K562 (cell line): ENCODE measurements at places on chromosomes 12 and 14.

DNA sequence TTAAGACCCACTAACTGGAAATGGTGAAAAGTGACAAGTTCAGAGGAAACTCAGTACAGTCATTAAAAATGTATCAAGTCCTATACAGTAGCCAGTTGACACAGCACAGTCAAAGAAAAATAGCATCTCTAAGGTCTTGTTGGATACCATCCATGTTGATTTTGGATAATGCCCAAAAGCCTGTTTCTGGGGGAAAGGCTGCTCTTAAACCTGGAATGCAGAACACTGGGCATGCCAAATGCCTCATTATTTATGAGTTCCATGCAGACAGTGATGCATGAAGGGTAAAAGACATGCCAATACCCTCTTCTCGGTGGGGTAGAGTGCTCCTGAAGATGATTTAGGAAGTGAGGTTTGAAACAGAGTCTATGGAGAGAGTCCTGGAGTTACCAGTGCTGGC is 29.6 kb downstream of the KCNK13 start:
- DNase-seq, result no peak

GRCh38 chr12:122909442-122910288 is 13.7 kb upstream of the VPS37B start:
- no peak for DNase-seq

GRCh38 chr12:124509676-124510300 is 57.6 kb downstream of the NCOR2 start:
- DNase-seq, result peak; percentile 61

- DNase-seq, result no peak
Observed at GRCh38 chr14:68282479-68283377, 463.1 kb downstream of the RAD51B start.

DNA sequence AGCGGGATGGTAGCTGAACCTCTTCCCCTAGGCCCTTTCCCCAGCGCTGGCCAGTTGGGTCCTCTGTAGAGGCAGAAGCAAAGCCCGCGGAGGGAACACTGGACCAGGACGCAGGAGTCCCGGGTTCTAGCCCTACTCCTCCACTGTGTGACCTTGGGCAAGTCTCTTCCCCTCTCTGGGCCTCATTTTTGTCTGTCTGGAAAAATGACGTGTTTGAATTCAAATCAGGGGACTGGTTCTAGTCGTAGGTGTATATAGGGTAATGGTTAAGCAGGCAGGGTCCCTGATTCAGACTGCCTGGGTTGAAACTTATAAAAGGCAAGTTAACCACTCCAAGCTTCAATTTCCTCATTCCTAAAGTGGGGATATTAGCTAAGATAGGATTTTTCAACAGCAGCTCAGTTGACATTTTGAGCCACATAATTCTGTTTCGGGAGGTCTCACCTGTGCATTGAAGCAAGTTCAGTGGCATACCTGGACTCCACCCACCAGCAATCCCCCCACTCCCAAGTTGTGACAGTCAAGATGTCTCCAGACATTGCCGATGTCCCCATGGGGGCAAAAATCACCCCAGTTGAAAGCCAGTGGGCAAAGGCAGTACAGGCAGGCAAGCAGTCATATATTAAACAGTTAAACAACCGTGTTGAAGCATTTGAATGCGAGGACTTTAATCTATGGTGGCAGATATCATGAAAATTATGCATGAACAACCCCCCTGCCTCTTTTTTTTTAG is 899 bp downstream of the TPCN1 start:
- DNase-seq, result no peak

DNA sequence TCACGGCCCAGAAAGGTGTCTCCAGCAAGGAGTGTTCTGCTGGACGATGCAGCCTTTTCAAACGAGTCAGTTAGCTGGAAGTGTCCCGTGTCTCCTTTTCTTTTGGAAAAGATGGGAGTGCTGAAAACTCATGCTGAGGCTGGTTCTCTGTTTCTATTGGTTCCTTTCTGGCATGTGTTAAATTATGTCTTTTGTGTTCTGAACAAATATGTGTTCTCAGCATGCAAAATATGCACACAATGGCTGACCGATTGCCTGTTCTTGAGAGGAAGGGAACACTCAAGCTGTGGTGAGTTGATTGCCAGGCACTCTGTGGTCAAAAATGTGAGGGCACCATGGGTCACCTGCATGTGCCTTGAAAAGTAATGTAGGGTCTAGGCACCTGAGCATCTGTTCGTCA is 181.3 kb downstream of the CACNA1C start:
- no peak for DNase-seq

DNA sequence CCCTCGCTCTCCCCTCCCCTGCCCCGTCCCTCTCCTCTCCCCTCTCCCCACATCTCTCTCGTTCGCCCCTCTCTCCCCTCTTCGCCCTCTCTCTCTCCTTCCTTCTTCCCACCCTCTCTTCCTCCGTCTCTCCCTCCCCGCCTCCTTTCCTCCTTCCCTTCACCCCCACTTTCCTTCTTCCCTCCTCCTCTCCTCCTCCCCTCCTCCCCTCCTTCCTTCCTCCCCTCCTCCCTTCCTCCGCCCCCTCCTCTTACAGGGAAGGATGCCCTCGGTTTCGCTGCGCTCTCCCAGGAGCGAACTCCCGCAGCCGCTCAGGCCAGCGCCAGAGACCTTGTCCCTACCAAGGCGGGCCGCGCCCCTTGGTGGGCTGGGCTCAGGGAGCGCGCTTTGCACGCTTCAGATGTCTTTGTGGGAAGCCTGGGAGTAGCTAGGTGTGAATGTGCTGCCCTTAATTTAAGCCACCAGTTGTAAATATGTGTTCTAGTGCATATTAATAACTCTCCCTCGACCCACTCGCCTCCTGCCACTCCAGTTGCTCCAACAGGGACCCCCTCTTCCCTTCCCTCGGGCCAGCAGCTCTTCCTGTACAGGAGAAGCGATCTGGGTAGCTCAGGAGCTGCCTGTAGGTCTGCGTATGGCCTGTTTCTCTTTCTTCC is 13.3 kb upstream of the MAP3K9 start:
- DNase-seq, result no peak

- no peak for DNase-seq
Observed at GRCh38 chr12:127401005-127401404, 866.0 kb upstream of the TMEM132C start.

DNA sequence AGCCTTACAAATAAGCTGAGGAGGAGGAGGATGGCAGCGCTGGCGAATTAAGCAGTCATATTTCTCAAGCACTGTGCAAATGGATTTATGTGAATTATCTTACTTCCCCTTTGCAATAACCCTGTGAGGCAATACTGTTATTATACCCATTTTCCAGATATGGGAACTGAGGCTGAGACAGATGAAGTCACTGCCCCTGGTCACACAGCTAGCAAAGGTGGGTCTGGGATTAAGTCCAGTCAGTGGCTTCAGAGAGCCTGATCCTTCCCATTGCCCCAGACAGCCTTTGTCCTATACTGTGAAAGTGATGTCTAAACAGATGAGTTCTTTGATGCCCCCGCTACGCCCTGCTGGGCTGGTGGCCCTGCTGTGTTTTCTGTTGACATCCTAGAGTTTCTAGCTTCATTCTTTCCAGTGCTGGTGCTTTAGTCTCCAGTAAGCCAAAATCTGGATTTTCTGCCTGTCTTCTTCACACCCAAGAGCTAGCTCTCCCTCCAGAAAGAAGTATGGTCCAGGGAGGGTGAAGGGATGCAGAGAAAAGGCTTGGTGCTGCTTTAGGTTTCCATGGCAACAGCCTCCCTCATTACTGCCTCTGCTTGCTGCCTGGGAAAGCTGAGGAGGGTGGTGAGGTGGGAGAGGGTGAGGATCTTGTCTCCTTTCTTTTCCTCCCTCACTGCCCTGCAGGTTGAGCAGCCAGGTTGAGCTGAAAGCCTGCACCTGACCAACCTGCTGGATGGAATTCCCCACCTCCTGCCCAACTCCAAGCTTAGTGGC is 30.7 kb downstream of the TMEM63C start:
- no peak for DNase-seq

GRCh38 chr12:4431866-4432265 is 13.7 kb downstream of the FGF6 start:
- DNase-seq, result no peak

- no peak for DNase-seq
Observed at GRCh38 chr12:15180325-15180724, 40.9 kb downstream of the RERG start.

- no peak for DNase-seq
Observed at GRCh38 chr12:2614341-2614740, 180.4 kb upstream of the FKBP4 start.

DNA sequence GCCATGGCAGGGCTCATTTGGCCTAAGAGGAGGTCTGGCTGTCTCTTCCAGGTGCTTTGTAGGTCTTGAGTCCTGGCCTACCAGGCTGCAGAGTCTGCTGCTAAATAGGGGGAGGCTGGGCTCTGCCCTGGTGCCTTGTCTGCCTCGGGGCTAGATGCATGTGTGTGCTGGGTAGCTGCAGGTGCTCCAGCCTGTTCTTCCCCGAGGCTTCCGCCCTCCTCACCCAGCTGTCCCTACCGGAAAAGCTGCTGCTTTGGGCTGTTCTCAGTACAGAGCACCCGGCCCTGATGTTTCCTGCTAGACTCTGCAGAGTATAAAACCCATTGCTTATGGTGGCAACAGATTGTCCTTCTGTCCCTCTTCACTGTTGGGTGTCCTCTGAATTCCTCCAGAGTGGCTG is 37.7 kb downstream of the RAB35 start:
- no peak for DNase-seq

DNA sequence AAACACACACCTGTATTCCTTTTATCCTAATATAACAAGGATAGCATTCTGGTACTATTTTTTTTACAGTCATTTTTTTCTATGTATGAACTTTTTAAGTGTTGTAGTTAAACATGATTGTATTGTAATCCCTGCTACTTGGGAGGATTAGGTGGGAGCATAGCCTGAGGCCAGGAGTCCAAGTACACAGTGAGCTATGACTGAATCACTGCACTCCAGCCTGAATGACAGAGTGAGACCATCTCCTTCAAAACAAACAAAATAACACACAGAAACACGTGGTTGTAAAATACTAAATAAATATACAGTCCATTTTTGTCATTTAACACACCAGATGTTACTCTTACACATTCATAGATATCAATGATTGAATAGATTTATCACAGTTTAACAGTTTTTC is 56.9 kb downstream of the MAP4K5 start:
- no peak for DNase-seq

- no peak for DNase-seq
Observed at GRCh38 chr14:90602088-90602687, 205.4 kb downstream of the CALM1 start.

DNA sequence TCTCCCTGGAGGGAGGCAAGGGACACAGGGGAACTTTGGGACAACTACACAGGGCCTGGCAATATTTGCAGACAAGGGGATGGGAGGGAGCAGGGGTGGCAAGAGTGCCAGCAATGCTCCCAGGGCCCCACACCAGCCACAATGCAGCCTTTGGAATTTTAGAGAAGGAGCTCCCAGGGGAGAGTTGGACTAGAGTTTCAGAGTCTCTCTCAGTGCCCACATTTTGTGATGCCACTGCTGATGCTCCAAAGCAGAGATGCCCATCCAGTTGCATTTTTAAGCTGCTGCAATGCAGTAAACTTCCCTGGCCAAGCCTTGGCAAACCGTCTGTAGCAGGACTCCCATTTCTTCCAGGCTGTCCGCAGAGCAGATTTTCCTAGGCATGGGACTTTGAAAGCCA is 98.9 kb downstream of the ZFP36L1 start:
- DNase-seq, result no peak

GRCh38 chr12:131430158-131430742 is 280.6 kb upstream of the SFSWAP start:
- DNase-seq, result no peak

DNA sequence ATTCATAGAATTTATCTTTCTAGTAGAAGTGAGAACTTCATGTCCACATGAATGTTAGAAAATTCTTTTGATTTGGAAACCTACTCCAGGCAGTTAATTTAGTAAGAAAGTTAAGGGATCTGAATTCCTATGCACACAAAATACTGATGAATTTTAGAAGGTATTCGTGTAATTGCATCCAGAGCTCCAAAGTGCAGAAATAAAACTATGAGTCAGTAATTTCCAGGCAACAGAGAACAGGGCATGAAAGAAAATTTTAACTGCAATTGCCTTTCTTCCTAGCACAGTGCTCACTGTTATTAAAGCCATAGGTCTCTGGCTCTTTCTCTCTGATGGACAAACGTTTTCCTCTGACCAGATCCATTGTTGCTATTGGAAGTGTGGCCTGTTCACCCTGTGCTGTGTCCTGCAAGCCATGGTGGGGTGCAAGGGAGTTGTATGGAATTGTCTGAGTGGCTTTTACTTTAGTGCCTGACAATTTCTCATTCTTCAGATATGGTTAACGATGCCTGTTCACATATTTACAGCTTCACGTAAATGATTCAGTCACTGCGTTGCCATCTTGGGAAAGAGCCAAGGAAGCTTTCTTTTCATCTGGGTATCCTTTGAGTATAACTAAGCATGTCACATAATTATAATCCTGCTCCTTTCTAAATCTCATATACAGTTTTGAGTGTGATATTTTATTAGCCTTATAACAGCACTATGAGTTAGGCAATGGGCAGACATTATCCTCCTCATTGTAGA is 145.1 kb downstream of the ACSS3 start:
- no peak for DNase-seq

- DNase-seq, result no peak
Observed at GRCh38 chr14:72616811-72617210, 277.1 kb downstream of the DPF3 start.

GRCh38 chr12:105468464-105468863 is 138.0 kb downstream of the C12orf75 start:
- no peak for DNase-seq

- no peak for DNase-seq
Observed at GRCh38 chr12:41189395-41190251, 1.5 kb downstream of the PDZRN4 start.

- peak; percentile 63 for DNase-seq
Observed at GRCh38 chr12:67647799-67648520, 585 bp upstream of the DYRK2 start.

DNA sequence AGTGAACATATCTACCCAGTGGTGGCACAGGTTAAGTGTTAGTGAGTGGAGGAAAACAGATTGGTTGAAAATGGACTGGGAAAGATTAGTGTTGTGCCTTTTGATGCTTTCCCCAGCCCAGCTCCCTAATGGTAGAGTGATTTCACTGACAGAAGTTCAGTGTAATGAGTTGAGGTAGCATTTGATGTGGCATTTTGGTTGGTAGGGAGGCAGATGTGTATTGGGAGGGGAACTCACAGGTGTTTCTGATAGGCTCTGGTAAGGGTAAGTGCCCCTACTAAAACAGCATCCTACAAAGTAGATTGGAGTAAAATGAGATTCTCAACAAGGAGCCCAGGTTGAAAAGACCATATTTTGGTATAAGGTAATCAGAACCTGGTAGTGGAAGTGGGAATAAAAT is 4.2 kb downstream of the TBK1 start:
- DNase-seq, result no peak

- no peak for DNase-seq
Observed at GRCh38 chr12:60021235-60021634, 425.4 kb downstream of the SLC16A7 start.

GRCh38 chr12:93889516-93890212 is 212.5 kb downstream of the CRADD start:
- DNase-seq, result no peak
